Stimulated activated CD4-positive, alpha-beta T cell treated with anti-CD3 and anti-CD28 coated beads, Interleukin-1b, Interleukin-23, amount 100 ng/mL, for 1 hour (primary cell): ENCODE measurements at places on chromosomes 3 and 15.

DNA sequence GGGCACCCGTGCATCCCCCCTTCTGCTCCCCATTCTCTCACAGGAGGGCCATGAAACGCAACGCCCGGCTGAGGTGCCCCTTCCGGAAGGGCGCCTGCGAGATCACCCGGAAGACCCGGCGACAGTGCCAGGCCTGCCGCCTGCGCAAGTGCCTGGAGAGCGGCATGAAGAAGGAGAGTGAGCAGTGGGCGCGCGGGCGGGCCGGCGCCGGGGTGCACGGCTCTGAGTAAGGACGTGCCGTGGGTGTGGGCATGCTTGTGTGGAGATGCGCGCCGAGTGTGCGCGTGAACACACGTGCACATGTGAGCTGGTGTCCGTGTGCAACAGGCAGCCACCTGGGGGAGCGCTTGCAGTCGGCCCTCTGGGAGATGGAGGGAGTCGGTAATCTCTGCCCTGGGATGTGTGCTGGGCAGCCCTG lies 28.1 kb downstream of the NR1I2 start:
- no peak for DNase-seq

- DNase-seq, result no peak
These were observed 15.0 kb upstream of the ZBED2 start for GRCh38 chr3:111610189-111610588.

GRCh38 chr3:119841808-119842471 lies 60.0 kb downstream of the NR1I2 start:
- DNase-seq, result no peak

DNA sequence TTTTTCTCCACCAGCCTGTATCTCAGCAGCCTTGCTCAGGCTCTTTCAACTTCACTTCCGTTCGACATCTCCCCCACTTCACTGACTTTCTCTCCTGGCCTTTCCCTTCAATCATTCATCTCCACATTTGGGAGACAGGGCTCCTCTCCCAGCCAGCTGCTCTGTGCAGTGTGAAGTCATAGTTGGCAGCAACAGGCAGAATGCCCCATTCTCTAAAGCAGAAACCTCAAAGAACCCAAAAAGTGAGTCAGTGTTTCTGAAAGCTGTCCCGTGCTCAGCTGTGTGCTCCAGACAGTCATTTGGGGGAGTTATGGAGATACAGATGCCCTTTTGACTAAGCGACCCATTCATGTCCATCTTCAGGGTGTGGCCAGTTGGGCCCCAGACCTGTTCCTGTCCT lies 54.3 kb downstream of the NTRK3 start:
- DNase-seq, result no peak

- DNase-seq, result no peak
These were observed 63.4 kb downstream of the RGMA start for GRCh38 chr15:93025625-93025982.

DNA sequence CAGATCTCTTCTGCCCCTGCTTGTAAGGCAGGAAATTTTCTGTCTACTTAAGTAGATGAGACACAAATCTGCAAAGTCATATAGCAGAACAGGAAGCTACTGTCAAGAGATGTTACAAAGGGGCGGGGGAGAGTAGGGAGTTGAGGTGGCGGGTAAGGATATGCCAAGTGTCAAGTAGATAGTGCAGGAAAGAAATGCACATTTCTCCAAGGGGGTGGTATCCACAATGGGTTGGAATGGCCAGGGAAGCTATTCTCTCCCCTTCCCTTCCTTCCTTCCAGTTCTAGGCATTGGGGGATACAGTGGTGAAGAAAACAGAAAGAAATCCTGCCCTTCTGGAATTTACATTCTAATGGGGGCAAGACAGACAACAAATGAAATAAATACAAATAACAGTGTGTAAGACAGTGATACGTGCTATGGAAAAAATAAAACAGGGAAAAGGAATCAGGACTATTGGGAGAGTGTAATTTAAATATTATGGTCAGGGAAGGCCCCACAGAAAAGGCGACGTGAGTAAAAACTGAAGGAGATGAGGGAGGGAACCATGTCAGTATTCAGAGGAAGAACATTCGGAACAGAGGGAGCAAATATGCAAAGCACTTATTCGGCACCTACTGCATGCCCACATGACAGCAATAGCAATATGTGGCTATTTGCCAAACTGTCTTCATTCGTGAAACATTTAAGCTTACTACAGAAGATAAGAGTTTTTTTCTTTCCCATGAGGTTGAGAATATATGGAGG lies 42.8 kb upstream of the RNU6-1 start:
- DNase-seq, result no peak

GRCh38 chr3:78878011-78878410 lies 889.8 kb downstream of the ROBO1 start:
- no peak for DNase-seq

GRCh38 chr3:4138786-4139431 lies 164.3 kb upstream of the SETMAR start:
- no peak for DNase-seq

DNA sequence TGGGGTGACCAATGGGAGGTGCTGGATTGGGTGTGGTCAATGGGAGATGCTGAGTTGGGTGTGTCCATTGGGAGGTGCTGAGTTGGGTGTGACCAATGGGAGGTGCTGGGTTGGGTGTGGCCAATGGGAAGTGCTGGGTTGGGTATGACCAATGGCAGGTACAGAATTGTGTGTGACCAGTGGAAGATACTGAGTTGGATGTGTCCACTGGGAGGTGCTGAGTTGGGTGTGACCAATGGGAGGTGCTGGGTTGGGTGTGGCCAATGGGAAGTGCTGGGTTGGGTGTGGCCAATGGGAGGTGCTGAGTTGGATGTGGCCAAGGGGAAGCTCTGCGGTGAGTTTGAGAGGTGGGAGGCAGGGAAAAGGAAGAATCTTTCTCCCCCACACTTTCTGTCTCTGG lies 250.0 kb upstream of the PROK2 start:
- DNase-seq, result no peak

- no peak for DNase-seq
These were observed 471.4 kb downstream of the RAP2B start for GRCh38 chr3:153633407-153633806.

DNA sequence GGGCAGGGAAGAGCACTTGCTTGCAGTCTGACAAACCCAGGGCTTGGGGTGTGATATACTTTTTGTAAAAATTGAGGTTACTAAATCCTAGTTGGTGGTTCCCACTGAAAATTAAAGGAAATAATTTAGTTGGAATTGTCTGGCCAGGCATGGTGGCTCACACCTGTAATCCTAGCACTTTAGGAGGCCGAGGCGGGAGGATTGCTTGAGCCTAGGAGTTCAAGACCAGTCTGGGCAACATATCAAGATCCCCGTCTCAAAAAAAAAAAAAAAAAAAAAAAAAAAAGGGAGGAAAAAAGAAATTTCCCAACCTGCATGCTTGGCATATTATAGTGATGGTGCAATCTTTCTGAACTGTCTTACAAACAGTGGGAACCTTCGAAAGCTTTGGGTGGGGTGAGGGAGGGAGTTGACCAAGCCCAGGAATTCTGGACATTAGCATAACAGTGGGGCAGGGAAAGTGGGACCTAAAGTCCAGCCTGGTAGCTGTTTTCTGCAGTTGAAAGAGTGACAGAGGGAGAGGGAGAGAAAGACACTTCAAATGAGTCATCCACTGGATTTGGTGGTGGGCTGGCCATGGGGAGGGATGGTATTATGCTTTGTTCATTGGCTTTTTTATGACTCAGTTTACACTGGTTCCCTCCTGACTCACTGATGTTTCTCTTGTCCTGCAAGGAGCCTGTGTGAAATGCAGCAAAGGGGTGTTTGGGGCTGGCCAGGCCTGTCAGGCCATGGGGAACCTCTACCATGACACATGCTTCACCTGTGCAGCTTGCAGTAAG lies 41.1 kb downstream of the LIMD1 start:
- no peak for DNase-seq

DNA sequence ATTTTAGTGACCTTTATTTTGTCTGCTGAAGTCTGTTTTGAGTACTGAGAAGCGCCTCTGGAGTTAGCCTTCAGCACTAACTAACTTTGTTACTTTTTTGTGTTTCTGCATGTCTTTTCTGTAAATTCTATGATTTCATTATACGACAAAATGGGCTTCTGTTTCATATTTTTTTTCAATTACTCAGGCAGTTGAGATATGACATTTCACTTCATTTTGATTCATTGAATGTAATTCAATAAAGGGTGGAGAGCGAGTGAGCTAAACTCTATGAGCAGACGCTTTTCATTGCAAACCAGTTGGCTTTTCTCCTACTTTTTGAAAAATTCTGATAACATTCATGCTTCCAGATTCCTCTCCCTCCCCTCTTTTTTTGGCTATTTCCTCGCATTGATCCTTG lies 84.4 kb upstream of the KCNH8 start:
- DNase-seq, result no peak

GRCh38 chr3:192986379-192986778 lies 68.7 kb upstream of the MB21D2 start:
- DNase-seq, result no peak

- no peak for DNase-seq
These were observed 35.5 kb downstream of the B3GALNT1 start for GRCh38 chr3:161069511-161070251.

GRCh38 chr3:42032693-42033349 lies 58.3 kb upstream of the TRAK1 start:
- DNase-seq, result no peak

DNA sequence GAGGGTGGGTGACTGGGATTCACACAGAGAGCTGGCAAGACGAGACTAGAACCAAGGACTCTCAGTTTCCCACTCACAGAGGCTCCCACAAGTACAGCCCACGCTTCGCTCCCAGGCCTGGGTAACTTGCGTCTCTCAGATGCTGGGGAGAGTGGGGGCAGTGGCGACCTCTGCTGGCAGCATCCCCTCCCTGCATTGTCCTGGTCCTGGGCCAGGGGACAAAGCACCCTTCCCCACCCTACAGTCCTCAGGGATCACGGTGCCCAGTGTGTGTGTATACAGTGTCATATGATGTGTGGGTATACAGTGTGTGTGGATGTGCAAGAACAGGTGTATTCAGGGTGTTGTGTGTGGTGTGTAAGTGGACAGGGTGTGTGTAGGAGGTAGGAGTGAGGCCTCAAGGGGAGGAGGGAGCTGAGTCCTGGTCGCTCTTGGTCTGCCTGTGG lies 12.8 kb downstream of the VILL start:
- peak; percentile 37 for DNase-seq
